Activated CD4-positive, alpha-beta T cell treated with anti-CD3 and anti-CD28 coated beads for 48 hours (primary cell): ENCODE measurements at places on chromosomes 12 and 14.

GRCh38 chr12:95548539-95549391, 2.5 kb downstream of the USP44 start:
- DNase-seq: peak; percentile 70

DNA sequence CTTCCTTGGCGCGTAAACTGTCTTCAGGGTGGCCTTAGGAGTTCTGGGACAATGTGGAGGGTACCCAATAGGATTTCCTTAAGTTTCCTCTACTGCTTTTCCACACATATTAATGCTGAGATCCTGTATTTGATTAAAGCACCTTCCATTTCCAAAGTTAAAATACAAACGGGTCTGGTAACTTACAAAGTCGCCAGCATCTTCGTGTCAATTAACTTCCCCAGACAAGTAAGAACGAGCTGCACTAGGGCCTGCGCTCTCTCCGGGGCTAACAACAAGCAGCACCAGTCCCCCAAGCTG, 130.9 kb downstream of the NDUFA12 start:
- peak; percentile 4 for DNase-seq

DNA sequence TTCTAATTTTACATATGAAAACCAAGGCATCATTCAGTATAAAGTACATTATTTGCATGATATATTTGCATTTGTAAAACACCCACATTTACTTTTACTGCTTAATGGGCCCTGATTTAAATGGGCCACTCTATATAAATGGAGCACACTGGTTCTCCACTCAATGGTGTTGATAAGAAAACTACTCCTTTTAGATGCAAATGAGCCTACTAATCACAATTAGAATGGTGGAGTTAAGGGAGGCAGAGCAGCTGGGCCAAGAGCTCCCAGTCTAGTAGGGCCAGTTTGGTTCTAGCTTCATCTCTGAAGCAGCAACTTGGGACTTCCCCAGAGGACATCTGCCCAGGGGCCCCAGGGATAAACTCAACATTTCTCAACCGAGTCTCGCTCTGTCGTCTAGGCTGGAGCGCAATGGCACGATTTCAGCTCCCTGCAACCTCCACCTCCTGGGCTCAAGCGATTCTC, 120.7 kb downstream of the FOXN3 start:
- no peak for DNase-seq

- DNase-seq: no peak
Measured at GRCh38 chr14:75452324-75452723, 24.5 kb downstream of the JDP2 start.

- DNase-seq: no peak
Measured at GRCh38 chr12:89733579-89734201, 25.1 kb upstream of the ATP2B1 start.

- DNase-seq: peak; percentile 64
Measured at GRCh38 chr14:77208291-77208978, 26.8 kb downstream of the TMEM63C start.

DNA sequence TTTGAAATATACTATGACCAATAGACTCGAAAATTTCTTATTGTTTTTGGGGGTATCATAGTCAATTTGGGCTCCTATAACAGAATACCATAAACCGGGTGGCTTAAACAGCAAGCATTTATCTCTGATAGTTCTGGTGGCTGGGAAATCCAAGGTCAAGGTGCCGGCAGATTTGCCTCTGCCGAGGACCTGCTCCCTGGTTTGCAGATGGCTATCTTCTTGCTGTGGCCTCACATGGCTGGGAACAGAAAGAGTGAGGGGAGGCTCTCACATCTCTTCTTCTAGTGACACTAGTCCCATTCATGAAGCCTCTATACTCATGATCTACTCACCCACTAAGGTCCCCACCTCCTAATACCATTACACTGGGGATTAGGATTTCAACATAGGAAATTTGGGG, 70.7 kb downstream of the BORCS5 start:
- no peak for DNase-seq

DNA sequence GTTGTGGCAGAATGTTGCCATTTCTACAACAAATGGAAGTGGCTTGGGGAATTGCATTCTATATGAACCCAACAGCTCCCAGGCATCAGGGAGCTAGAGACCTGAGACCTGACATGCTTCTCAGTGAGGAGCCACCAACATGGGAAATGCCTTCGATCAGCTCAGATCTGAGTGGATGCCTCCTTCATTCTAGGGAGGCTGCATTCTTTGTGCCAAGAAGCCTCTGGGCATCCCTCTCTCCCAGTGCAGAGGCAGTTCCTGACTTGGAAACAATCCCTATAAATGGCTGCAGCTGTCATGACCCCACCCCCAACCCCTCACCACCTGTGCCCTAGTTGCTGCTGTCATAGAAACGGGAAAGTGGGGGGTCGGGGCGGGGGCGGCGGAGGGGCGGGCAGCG, 196.3 kb downstream of the PPM1H start:
- no peak for DNase-seq

- no peak for DNase-seq
Measured at GRCh38 chr12:104263580-104264358, 39.8 kb upstream of the EID3 start.
